Right forelimb (tissue), 1 donor: ENCODE measurements at places on chromosomes 7 and 10.
A peak's percentile ranks its signal among the peaks of the same experiment; 100 is the strongest.

GRCh38 chr10:61844116-61844822 is 57.2 kb upstream of the ARID5B start:
- DNase-seq = no peak

DNA sequence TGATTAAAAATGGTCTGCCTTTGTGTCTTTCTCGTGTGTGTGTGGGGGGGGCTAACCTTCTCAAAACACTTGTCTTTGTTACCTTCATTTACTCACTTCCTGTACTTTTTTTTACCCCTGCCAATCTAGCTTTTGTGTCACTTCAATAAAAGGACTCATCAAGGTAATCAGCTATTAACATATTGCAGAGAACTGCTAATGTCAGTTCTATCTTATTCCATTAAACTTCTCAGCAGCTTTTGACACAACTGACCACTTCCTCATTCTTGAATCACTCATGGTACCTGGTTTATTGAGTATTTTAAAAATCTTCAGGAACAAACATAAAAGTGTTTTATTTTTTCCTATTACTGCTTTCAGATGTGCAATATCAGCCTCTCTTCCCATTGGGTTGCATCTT is 59.8 kb downstream of the SLC25A40 start:
- DNase-seq = no peak

GRCh38 chr10:113285305-113285704 is 267.5 kb upstream of the HABP2 start:
- DNase-seq = no peak

GRCh38 chr7:24808518-24808917 is 51.3 kb upstream of the GSDME start:
- DNase-seq = no peak

- DNase-seq = no peak
Observed at GRCh38 chr10:132184816-132185593, 1.7 kb upstream of the DPYSL4 start.

DNA sequence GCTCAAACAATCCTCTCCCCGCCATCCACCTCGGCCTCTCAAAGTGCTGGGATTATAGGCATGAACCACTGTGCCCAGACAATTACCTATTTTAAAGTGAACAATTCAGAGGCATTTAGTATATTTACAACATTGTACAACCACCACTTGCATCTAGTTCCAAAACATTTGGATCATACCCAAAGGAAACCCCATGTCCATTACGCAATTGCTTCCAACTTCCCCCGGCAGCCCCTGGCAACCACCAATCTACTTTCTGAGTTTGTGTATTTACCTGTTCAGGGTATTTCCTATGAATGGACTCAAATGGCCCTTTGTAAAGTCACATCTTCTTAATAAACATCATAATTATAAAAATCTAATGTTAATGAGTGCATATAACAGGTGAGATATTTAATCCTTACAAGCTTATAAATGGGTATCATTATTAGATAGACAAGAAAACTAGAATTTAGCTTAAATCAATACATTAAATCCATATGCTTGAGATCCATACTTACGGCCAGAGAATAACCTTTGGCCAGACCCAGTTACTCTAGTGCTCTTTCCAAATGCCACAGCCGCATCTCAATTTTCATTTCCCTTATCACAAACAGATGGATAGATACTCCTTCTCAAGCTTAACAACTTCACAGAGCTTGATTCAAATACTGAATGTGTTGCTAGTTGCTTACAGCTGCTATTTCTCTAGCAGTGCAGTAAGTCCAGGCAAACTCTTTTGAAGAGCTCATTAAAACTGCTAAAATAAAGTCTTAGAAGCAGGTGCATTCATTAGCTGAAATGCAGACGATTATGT is 133.4 kb upstream of the MKLN1 start:
- no peak for DNase-seq

GRCh38 chr7:8564281-8564680 is 130.9 kb downstream of the NXPH1 start:
- no peak for DNase-seq

- no peak for DNase-seq
Observed at GRCh38 chr10:75492173-75492925, 60.9 kb downstream of the LRMDA start.

DNA sequence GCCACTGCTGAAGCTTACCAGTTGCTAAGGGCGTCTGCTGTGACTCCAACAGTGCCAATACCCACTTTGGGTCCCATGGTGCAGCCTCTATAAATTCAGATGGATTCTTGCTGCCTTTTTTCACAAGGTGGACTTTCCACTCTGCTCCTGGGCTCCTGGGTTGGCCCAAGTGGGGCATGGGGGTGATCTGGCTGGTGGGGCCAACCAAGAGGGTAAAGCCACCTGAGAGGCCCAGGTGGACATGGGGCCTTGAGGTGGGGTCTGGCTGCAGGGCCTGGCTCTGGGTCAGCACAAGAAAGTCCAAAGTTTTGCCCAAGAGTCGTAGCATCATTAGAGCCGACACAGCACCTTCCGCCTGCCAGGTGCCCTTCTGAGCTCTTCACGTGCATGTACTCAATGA is 105.2 kb upstream of the KDM7A start:
- no peak for DNase-seq

DNA sequence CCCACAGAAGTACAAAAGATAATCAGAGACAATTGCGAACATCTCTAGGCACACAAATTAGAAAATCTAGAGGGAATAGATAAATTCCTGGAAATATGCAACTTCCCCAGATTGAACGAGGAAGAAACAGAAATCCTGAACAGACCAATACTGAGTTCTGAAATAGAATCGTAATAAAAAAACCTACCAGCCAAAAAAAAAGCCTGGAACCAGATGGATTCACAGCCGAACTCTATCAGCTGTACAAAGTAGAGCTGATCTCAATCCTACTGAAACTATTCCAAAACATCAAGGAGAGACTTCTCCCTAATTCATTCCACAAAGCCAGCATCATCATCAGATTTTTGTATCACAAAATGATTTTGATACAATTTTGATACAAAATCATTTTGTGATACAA is 206.4 kb downstream of the REEP3 start:
- no peak for DNase-seq

DNA sequence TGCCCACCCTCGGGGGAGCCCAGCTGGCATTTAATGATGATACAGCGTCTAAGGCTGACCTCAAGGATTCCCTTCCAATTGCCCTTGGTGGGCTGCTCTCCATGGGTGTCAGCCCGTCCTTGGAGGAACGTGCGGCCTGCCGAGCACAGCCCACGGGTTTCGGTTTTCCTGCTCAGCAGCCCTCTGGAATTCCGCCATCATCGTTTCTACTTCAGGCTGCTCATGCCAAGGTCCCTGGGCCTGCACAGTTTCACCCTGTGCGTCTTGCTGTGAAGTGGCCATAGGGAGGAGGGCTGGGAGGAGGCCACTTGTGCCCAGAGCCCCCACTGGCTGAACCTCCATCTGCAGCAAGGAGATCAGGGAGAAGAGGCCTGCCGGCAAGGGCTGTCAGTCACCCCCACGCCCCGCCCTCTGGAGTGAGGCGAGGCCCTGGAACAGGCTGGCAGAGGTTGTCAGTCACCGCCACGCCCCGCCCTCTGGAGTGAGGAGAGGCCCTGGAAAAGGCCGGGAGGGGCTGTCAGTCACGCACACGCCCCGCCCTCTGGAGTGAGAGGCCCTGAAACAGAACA is 82.8 kb downstream of the CHST15 start:
- DNase-seq = no peak

- DNase-seq = peak; percentile 50
Observed at GRCh38 chr7:78226059-78226719, 427.6 kb downstream of the PHTF2 start.

- DNase-seq = no peak
Observed at GRCh38 chr7:41916450-41916927, 213.6 kb upstream of the INHBA start.

- no peak for DNase-seq
Observed at GRCh38 chr10:118264252-118264651, 77.9 kb downstream of the FAM204A start.

- DNase-seq = peak; percentile 89
Observed at GRCh38 chr7:100483090-100483721, 521 bp upstream of the NYAP1 start.

DNA sequence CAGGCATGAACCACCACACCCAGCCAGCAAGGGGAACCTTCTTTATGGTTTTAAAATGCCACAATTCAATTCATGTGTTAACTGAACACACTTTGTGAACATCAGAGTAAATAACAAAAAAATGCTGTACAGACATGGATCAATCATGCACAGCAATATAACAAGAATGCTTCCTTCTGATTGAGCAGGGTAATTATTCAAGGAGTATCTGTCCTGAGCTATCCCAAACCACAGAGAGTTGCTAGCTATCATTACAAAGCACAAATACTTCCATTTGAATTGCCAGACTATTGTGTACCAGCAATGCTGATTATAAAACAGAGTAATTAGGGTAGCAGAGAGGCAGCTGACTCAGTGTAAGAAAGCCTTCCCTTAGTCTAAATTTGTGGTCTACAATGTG is 11.3 kb upstream of the RHOBTB1 start:
- DNase-seq = no peak

DNA sequence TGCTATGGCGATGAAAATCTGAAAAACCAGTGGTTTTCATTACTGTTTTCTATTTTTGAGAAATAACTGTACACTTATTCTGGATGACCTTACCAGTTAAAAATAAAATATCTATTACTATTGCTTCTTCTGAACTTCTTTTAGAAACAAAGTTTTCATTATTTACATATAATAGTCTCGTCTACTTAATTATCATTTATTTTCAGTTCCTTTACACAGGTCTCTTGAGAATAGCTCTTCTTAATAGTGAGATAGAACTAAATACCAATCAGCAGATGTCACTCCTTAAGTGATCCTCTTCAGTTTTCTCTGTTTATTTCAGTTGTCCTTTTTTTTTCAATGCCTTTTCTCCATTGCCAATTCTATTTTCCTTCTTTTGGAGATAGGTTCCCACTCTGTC is 4.3 kb upstream of the GLCCI1 start:
- DNase-seq = no peak

DNA sequence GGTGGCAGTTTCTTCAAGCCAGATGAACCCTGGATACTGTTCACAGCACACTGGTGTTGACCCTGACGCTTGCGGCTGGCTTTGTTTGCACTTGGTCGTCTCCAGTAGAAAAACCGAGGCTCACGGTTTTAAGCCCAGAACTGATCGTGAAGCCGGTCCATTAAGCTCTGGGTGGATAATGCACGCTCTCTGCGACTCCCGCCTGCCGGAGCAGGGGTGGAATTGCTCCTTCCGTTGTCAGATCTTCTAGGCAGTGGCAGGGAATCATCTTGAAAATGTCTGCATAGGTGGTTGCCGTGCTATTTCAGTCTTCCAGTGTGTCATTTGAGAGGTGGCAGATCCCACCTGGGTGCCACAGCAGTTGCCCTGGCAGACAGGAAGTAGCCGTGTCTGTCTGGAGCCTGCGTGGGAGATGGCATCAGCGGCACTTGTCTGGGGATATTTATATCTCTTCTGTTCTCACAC is 35.9 kb upstream of the AP5Z1 start:
- no peak for DNase-seq

DNA sequence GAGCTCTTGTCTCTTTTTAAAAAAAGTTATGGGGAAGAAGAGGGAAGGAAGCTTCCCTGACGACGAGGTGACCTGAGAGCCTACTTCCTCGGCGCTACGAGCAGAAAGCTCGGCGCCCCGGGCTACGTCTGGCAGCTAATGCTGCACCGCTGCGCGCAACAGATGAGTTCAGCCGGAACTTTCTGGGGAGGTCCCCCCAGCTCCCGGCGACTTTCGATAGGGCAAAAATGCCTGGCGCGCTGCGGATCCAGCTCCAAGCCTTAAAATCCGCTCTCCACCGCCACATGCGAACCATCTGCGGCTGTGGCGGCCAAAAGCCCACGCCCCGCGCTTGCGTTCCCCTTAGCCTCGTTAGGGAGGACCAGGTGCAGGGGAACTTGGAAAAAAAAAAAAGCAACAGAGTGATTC is 621 bp downstream of the P4HA1 start:
- peak; percentile 82 for DNase-seq
